ENCODE measurements at places on chromosomes 6 and 20. TPM values are rescaled to one million over a fixed set of nuclear protein-coding genes. Genes with fewer than 3 reads are reported as not detected.

DNA sequence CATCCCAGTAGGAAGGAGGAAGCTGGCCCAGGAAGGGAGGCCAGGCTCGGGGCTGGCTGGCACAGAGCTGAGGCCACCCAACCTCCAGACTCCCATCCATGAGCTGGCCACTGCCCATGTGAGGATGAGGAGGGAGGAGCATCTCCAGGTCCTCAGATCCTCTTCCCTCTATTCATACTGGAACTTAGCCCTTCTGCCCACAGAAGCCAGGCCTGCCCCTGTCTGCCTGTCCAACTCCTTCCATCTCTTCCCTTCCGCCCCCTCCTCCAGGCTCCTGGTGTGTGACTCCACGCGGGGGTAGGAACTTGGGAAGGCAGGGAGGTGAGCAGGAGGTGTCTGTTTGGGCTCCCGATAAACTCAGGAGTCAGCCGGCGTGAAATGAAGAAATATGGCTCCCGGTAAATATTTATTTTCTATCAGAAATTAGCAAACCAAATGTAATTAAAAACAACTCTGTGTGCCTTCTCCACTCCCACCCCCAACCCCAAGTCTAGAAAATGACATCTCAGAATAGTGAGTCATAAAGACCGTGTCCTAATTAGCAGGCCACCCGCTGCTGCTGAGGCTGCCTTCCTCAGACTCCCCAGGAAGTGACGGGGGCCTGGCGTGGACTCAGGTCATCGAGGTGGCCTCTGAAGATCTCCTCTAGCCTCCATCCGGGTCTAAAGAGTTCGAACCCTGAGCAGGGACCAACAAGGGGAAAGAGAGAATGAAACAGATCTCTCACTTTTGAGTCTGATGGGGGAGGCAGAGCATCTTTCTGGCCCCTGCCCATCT, 81.9 kb downstream of the MDGA1 start:
- no peak for DNase-seq

DNA sequence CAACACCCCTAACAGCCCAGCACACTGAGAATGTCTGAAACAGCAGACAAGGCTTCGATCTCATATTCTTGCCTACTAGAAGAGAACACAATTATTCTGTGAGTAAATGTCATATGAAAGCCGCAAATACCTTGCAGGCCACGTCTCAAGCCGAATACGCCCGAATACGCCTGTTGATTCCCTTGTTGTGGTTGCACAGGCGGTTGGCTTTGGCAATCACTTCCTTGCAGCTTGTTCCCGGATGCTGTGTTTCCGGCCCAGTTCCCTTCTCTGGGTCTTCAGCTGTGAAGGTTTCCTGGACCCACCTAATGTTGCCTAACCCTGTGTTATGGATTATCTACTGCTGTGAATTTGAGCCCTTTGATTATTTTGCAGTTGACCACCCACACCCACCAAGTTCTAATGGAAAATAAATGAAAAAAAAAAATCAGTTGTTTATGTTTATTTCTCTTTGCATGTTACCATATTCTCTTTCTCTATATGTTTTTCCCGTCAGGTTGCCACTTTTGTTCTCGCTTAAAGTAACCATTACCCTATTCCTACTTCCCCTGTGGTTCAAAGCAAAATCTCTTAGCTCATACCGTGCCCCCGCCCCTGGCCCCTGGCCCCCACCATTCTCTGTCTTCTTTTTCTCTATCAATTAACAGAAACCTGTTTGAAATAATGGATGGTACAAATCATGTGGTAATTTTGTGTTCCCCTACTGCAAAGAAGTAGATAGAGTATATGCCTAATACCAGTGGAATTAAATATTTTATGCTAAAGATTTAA, 172.4 kb downstream of the ADGB start:
- DNase-seq = peak; percentile 8

SLCO4A1 gene
- total RNA-seq = 1.9 TPM

- DNase-seq = no peak
Measured at GRCh38 chr6:161828355-161828754, 554.5 kb upstream of the AGPAT4 start.

DNA sequence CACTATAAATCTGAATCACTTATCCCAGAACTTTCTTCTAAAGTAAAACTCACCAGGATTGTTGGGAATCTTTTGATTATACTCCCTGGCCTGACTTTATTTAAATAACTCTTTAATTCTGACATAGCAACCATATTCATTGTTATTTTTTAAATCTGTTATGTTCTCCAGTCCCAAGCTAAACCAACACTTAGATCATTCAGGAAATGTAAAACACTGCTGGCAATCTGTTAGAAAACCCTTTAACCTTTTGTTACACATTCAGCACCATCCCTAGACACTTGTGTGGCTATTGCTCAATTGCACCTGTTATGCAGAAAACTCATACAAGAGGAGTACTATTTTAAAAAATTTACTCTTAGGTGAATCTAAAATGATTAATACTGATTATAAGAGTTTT, 101.8 kb upstream of the NHSL1 start:
- DNase-seq = no peak

- DNase-seq = no peak
Measured at GRCh38 chr20:44450903-44451450, 24.7 kb upstream of the TTPAL start.

- DNase-seq = no peak
Measured at GRCh38 chr6:169865346-169866139, 114.1 kb downstream of the ERMARD start.

DNA sequence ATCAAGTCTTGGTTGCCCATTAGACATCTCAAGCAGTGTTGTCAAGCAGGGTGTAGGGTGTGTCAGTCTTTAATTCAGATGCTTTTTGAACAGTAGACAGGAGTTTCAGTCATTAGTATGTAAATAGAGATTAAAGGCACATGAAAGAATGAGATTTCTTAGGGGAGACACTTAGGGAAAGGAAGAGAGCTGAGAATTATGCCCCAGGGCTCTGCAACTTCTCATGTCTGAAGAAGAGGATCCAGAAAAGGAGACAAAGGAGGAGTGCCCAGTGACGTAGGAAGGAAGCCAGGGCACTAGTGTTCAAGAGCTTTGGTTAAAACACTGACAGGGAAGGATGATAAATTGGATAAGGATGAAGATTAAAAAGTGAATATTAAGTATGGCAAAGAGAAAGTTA, 569.7 kb downstream of the NKAIN2 start:
- DNase-seq = no peak

NKX2-2 gene
- not detected for total RNA-seq

GRCh38 chr20:33415948-33416347, 14.6 kb upstream of the CDK5RAP1 start:
- DNase-seq = no peak

EPPIN gene
- not detected for total RNA-seq

- no peak for DNase-seq
Measured at GRCh38 chr20:47546184-47547033, 44.7 kb downstream of the NCOA3 start.

GRCh38 chr20:53444401-53445149, 149.1 kb downstream of the ZNF217 start:
- no peak for DNase-seq

OPRL1 gene
- total RNA-seq = 2.7 TPM

DNA sequence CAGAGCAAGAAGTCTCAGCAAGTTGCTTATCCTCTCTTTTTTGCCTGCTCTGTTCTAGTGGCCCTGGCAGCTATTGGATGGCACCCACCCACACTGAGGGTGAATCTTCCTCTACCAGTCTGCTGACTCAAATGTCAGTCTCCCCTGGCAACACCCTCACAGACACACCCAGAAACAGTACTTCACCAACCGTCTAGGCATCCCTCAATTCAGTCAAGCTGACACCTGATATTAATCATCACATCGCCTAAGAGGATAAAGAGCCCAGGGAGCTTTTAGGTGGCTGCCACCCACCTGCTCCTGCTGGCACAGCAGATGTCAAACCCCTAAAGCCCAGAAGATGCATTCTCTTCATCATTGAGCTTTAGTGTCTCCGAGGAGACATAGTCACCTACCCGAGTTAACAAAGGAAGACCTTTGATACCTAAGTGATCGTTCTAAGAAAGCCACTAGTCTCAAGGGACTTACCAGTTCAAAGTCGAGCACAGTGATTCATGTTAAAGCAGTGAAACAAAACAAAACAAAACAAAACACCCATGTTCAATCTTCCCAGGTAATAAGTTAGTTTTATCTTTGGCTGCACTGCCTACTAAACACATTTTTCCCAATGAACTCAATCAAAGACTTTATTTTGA, 97.7 kb upstream of the KCNQ5 start:
- DNase-seq = no peak

DNA sequence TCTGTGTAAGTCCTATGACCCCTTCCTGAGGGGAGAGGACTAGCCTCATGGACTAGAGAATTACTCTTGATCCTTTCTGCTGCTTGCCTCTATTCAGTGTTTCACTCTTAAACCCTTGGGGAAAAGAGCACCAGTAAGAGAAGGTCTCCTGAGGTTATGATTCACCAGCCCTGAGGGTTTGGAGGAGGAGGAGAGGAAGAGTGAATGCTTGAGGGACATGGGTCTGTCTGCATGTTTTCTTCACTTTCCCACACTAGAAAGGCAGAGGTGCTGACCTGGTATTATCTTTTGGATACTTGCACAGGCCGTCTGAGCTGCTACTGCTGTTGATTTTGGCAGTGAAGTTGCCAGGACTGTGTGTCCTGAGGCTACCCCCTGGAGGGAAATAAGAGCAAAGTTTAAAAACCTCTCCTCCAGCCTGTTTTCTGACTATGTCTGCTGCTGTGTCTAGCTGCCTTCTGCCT, 78.3 kb downstream of the CD109 start:
- no peak for DNase-seq

DNA sequence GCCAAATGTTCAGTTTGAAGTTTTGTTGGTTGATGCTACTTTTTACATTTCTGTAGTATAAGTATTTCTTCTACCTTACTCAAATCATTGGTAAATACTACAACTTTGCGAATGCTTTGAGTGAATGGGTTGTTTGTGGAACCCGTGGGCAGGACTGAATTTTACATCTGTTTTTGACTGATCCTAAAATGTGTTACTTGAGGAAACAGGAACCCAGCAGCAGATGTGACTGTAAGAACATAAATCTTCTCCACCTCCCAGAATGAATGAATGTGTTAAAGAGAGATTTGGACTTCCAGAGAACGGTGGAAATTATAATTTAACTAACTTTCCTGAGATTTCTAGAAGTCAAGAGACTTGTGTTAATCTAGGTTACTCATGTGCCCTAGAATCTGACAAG, 728.5 kb upstream of the MARCKS start:
- DNase-seq = no peak

PGC gene
- not detected for total RNA-seq

DNA sequence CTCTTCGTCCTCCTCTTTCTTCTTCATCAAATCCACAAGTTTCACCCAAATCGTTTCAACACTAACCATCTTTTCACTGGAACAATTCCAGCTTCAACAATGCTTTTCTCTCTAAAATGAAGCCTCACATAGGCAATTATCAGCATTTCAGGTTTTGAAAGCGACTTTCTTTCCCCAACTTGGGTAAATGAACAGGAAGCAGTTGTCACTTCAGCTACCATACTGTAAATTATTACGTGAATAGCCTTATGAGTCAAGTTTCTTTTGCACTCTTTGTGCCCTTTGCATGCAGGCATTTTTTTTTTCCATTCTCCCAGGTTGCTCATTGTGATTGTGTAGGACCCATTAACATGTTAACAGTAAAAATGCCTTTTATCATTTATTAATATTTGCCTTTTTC, 121.7 kb upstream of the BTBD3 start:
- DNase-seq = no peak

DNA sequence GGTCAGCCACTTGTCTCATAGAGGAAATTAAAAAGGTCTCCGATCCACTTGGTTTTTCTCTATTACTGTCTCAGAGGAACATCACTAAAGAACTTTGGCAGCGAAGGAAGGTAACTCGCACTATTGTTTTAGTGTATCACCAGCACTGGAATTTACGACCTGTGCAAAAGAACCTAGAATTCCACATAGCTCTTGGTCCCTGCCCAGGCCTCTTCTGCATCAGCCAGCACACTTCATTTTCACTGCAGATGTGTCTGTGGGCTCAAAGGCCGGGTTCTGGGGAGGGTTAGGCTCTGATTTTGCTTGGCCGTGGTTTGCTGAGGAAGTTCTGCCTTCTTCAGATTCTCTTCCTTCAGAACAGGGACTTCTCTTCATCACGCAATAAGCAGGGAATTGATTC, 102.8 kb upstream of the TMEM181 start:
- no peak for DNase-seq

GRCh38 chr20:53547664-53548239, 45.9 kb downstream of the ZNF217 start:
- no peak for DNase-seq

OR12D3 gene
- not detected for total RNA-seq

ECHDC1 gene
- total RNA-seq = 20.4 TPM

GRCh38 chr6:35448191-35448590, 3.9 kb upstream of the FANCE start:
- no peak for DNase-seq

GRCh38 chr6:170085475-170086401, 205.1 kb downstream of the DLL1 start:
- DNase-seq = no peak

- no peak for DNase-seq
Measured at GRCh38 chr20:60584221-60584620, 626.0 kb downstream of the CDH26 start.

MCHR2 gene
- total RNA-seq = not detected

TCF21 gene
- not detected for total RNA-seq

All from T-helper 17 cell (primary cell).